ENCODE measurements at places on chromosomes 1 and 21.

DNA sequence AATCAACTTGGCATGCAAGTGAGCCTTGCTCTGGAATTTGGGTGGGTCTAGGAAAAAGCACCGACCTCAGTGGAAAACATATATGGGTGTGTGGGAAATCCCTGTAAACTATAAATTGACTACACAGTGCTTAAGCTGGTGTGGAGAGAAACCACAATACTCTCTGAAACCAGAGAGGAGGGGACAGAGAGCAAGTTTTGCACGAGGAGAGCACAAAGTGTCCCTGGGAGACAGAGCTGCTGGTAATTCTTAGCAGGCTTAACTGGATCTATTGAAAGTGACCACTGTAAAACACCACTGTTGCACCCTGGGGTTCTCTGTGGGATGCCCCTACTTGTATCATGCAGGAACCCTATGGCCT, 12.8 kb downstream of the KCNJ15 start:
- DNase-seq: no peak

DNA sequence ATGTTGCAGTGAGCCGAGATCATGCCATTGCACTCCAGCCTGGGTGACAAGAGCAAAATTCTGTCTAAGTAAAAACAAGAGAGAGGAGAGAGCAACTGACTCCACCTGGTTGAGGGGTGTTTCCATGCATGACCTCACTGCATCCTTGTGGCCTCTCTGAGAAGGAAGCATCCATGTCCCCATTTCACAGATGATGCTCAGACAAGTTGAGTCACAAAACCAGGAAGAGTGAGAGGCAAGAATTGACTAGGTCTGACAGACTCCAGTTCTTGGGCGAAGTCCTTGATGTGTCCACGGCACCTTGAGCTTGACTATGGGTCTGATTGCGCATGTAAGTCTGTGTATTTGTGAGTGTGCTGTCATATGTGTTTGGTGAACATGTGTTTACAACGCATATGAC, 105.8 kb downstream of the LACTBL1 start:
- DNase-seq: no peak

GRCh38 chr1:1110561-1110971, 5.3 kb downstream of the C1orf159 start:
- DNase-seq: no peak

DNA sequence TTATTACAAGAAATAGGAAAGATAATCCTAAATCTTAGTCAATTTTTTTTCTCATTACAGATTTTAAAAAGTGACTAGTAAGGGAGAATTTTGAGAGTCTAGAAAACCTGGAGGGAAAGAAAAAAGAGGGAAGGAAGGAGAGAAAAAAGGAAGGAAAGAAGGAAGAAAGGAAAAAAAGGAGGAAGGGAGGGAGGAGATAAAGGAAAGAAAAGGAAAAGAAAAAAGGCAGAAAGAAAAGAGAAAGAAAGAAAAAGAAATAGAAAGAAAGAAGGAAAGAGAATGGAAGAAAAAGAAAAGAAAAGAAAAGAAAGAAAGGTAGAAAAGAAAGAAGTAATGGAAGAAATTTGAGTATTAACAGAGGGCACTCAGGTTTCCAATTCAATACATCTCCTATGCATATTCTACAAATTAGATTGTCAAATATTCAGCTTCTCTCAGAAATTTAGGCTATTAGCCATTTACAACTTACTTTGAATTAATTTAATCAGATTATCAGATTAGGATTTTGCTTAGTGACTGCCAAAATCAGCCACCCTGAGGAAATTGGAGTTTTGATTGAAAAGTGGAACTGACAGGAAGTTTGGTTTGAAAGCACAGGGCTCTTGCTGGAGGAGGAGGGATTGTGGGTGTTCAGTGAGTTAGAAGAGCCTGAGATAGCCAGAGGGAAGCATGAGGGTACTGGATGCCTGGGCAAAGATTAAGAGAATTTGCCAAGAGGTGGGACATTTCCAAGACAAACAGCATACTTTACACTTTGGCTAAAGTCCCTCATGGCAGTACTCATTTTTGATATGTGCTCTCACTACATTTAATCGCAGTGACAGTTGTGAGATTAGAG, 677.8 kb downstream of the USP25 start:
- no peak for DNase-seq

DNA sequence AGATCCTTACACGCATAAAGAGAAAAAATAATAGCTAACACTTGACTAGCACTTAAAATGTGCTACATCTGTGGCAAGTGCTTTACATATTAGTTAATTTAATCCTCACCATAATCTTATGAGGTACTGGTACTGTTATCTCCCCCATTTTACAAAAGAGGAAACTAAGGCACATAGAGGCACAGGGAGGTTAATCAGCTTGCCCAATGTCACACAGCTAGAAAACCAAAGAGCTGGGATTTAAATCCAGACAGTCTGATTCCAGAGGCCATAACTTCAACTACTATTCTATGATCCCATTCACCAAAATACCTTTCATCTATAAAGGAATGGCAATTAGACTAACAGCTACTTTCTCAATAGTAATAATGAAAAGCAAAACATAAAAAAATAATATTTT, 11.7 kb downstream of the SPOCD1 start:
- no peak for DNase-seq

All from stimulated activated naive CD4-positive, alpha-beta T cell (primary cell).